ENCODE measurements at places on chromosomes 3 and 15.

DNA sequence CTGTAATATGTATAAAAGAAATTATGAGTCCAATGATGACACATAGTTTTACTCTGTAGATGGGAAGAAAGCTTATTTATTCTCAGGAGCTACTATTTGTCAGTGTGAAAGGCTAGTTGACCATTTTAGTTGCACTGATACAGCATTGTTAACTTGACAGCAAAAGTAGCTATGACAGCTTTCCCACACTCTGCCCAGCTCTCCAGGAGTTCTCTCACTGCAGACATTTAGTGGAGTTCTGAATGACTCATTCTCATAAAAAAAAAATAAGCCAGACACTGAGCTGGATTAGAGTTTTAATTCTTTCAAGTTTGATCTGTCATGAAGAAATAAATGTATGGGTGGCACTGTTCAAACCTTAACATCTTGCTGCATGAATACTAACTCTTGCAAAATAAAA is 77.2 kb upstream of the CFAP20DC start:
- no peaks in the 10 kb centered on the region for H3K27me3 ChIP-seq
- H3K27ac ChIP-seq: no peak overlapping the region
- H3K4me3 ChIP-seq: no peak overlapping the region
- DNase-seq: no peak
- peaks cover 4% of the 10 kb centered on the region for H3K4me1 ChIP-seq
- H3K36me3 ChIP-seq: no peaks in the 10 kb centered on the region

DNA sequence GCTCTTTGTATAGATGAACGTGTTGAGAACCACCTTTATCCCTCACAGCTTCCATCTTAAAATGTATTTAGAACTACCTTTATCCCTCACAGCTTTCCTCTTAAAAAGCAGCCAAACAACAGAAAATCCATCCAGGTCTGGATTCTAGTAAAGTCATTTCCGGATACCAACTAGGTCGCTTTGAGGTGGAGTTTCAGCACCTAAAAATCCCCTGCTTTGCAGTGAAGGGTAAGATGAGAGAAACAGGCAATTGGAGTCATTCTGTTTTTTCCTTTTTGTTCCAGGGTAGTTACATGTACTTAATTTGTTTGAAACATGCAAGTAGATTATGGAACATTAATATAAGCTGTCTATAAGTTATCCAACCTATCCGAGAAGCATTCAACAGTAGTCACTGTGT is 192.0 kb downstream of the UBE2E2 start:
- H3K27ac ChIP-seq: no peak overlapping the region
- DNase-seq: no peak
- peaks cover 4% of the 10 kb centered on the region for H3K36me3 ChIP-seq
- no peak overlapping the region for H3K4me3 ChIP-seq

- peaks cover 49% of the 10 kb centered on the region for H3K4me1 ChIP-seq
- H3K4me3 ChIP-seq: no peak within 1 kb of the TSS
- no peaks in the 10 kb centered on the region for H3K27me3 ChIP-seq
- H3K36me3 ChIP-seq: no peaks in the 10 kb centered on the region
Observed at GRCh38 chr3:111541911-111542483, at the start of gene CD96. Gene CD96, plus strand, starts transcription at chr3:111542197. Its CDS starts 52 bp downstream, at chr3:111542249.

- H3K27me3 ChIP-seq: no peaks in the 10 kb centered on the region
- no peak overlapping the region for H3K4me3 ChIP-seq
- H3K4me1 ChIP-seq: peaks cover 5% of the 10 kb centered on the region
- H3K27ac ChIP-seq: no peak overlapping the region
- DNase-seq: no peak
- no peaks in the 10 kb centered on the region for H3K36me3 ChIP-seq
Observed at GRCh38 chr3:177842743-177843734, 645.8 kb upstream of the TBL1XR1 start.

GRCh38 chr3:113259196-113259595 is 47.8 kb downstream of the BOC start:
- peaks cover 46% of the 10 kb centered on the region for H3K4me1 ChIP-seq
- no peak overlapping the region for H3K4me3 ChIP-seq
- H3K27ac ChIP-seq: no peak overlapping the region
